GM12878 (cell line): ENCODE measurements at places on chromosomes 4 and X.

- DNase-seq, result no peak
Measured at GRCh38 chr4:106062452-106062875, 167.2 kb downstream of the NPNT start.

GRCh38 chr4:127313767-127314166 lies 319.0 kb upstream of the INTU start:
- no peak for DNase-seq

DNA sequence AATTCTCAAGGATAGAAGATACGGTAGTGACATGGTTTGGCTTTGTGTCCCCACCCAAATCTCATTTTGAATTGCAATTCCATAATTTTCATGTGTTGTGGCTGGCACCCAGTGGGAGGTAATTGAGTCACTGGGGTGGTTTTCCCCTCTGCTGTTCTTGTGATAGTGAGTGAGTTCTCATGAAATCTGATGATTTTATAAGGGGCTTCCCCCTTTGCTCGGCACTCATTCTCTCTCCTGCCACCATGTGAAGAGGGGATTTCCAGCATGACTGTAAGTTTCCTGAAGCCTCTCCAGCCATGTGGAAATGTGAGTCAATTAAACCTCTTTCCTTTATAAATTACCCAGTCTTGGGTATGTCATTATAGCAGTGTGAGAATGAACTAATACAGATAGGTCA lies 8.5 kb upstream of the SPANXN4 start:
- no peak for DNase-seq

- no peak for DNase-seq
Measured at GRCh38 chrX:139842326-139843185, 90.3 kb downstream of the ATP11C start.

DNA sequence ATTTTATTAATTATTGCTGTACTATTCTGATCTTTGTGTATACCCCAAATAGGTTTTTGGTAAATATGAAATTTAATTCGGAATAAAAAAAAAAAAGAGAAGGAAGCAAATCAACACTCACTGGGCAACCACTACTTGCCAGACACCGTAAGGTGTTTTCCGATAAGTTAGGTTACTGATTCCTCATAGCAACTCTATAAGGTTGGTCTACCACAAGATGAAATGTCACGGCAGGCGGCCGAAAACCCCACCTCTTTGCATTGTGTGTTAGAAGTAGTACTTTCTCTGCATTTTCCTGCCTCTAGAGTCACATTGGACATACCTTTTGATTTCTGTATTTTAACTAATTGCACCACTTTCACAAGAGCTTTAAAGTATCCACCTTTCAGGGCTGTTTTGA lies 44.5 kb upstream of the RASGEF1B start:
- no peak for DNase-seq

GRCh38 chr4:78529569-78530209 lies 21.9 kb upstream of the ANXA3 start:
- no peak for DNase-seq

DNA sequence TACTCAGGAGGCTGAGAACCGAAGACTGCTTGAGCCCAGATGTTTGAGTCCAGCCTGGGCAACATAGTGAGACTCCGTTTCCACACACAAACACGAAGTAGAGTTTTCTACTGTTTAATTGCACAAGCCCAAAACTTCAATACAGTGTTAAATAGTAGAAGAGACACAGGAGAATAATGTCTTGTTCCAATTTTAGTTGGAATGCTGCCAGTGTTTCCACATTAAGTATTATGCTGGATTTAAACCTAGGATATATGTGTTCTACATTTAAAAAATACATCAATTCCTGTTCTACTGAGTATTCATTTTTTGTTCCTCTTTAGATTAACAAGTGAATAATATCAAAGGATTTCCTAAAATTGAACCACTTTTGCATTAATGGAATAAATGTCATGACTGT lies 91.3 kb downstream of the LCORL start:
- no peak for DNase-seq

DNA sequence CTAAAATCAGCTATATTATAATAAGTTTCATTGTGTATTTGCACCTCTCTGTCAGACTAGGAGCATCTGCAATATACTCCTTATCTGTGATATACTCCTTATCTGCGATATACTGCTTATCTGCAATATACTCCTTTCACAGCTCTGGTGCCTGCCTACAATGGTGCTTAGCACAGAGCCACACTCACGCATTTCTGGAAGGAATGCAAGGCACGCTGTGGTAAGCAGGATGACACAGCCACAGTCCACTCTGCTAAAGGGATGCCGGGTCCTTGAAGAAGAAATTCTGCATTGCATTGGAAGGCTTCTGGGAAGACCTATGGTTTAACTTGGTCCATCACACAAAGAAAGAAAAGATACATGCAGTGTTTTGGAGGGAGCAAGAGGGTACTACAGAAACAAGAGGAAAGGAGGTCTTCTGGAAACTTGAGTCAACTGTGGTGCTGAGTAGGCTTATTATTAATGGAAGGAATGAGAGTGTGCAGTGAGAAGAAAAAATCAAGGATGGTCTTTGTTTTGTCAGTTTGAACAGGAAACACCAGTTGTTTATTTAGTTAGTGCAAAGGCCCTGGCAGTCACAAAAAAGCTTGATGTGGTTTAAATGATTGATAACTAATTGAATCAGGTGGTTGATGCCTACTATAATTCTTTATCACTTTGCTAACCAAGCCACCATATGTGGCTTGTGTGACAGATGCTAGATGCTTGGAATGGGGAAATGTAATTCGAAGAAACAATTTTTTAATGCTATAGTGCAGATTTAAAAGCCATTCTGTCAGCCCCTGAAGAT lies 342.3 kb downstream of the GRXCR1 start:
- DNase-seq, result no peak

DNA sequence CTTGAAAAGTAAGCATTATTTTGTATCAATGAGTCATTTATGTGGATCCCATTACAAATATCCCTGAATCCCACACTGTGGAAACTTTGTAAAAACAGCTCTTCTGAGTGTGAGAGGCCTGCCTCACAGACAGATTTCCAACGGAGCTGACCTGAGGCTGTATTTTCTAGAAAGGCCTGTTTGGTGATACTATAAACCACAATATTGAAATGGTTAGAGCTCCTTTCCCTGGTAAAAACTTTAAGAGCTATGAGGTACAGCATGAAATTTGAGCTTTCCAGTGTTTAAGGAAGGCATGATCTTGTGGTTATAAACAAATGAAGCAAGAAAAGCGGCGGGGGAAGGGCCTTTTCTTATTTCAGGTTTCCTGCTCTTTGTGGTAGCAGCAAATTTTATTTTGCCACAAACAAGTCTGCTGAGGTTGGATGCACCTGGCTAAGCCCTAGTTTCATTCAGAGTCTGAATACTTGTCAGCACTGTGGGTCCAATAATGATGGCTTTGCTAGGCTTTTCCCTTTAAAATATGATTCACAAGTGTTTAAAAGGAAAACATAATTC lies 86.8 kb upstream of the ETNPPL start:
- peak; percentile 13 for DNase-seq

DNA sequence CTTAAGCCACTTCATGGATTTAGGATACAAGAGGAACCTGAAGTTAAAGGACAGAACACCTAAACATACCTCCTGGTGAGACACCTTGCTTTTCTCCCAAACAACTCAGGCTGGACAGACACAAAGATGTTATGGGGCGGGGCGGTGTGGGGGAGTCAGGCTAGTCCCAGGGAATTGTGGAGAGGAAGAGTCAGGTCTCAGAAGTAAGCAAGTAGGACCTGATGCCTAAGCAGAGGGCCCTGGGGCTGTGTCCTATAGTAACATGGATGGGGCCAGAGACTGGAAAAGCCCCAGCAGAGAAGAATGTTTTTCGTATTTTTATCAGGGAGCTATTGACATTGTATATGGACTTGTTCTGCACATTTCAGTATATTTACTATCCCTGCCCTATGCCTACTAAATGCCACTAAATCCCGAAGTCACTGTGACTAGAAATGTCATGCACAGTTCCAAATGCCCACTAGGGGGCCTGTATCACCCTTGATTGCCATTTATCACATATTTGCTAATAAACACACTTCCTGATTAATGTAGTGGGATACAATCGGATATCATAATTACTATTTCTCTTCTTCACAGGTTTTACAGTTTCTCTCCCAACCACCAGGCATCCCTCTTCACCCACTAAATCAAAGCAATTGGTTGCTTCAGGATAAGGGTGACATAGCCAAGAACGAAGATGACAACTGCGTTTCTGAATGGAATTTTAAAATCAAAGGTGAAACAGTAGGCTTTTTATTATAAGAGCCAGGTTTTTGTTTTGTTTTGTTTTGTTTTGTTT lies 23.8 kb upstream of the ARHGAP10 start:
- DNase-seq, result no peak

DNA sequence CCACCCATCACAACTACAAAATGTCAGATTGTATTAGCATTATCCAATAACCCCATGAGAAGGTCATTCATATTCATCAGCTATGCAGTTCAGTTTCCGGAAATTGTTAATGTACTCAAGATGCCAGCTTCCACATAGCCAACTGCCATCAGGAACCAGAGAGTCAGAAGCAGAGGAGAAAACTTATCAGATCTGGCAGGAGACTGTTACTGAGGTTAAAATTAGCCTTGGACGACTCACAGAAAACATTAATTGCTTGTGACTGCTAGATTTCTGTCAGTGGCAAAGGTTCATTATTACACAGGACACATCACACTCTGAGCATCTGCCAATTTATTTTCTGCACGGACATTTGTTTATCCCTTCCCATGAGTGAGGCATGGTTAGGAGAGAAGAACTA lies 352.8 kb downstream of the DHRSX start:
- DNase-seq, result no peak

GRCh38 chr4:16206848-16207247 lies 19.4 kb downstream of the TAPT1 start:
- no peak for DNase-seq

DNA sequence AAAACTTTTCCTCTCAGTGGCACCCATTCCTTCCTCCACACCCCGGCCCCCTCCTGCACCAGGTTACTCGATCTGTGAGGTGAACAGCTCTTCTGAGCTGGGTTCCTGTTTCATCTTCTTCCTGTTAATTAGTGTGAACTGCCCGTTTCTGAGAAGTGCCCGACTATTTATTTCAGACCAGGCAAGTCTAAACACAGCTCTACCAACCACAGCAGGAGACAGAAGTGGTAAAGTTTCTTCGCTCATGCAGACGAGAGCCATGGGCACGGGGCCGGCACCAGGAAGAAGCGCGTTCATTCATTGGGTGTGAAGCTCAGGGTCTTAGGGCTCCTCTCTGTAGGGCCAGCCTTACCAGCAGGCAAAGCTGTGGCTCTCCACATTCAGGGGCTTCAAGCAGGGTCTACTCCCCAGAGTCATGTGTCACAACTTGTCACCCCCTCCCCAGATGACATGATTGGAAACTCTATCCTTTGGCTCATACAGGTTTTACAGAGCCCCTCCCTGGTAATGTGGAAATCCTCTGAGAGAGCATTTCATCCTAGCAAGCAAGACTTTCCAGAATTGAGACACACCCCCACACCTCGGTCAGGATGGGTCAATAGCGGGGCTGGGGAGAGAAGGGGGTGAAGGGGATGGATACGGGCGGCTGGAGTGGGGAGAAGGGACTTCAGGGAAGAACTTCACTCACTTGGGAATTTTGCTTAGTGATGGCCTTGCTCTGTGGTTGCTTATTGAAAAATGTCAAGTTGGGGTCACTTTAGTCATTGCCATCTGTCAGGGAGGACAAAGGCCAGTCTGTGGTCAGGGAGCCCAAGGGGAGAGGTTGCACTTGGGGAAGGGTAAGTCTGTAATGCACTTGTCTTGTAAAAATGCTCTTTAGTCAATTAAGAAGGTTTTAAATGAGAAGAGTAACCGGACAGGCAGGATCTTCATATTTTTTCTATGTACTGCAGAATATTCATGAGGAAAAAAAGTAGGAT lies 121.6 kb upstream of the TRIM2 start:
- DNase-seq, result no peak

DNA sequence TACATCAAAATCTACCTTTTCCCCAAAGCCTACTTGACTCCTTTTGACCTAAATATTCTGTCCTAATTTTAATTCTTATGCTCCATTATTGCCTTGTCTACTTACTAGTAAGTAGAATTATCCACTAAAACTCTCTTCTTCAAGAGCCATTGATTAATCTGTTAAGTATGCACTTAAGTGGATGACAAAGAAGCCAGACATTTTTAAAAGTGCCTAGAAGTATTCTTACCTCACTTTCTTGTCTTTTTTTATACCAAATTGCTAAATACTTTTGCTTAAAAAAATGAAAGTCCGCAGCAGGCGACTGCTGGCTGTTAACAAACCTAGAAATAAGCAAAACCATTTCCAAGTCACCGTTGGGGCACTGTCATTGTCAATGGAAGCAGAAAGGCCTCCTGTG lies 20.1 kb upstream of the FRMPD4 start:
- DNase-seq, result no peak

- no peak for DNase-seq
Measured at GRCh38 chrX:63784902-63785707, at the start of gene ARHGEF9. TSS of gene ARHGEF9 (minus strand) at chrX:63785214. CDS start at chrX:63785145, 69 bp downstream.
